Fibroblast of upper back skin (primary cell): ENCODE measurements at places on chromosomes 6 and 20.

DNA sequence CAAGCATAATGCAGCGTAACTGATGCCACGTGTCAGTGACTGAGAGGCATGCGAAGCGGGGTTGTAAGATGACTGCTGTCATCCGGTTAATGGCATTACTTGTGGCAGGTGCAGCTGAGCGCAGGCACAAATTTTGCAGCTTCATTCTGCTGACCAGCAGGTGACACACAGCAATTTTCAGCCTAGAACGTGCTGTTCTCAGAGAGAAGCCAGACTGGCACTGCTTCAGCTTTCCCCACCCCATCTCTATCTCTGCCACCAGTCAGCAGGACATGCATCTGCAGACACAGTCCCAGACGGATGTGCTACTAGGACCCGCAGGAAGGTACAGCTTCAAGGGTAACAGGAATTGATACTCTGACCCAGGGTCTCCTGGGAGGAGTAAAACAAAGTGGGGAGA is 221.8 kb downstream of the KIF16B start:
- DNase-seq, result no peak

DNA sequence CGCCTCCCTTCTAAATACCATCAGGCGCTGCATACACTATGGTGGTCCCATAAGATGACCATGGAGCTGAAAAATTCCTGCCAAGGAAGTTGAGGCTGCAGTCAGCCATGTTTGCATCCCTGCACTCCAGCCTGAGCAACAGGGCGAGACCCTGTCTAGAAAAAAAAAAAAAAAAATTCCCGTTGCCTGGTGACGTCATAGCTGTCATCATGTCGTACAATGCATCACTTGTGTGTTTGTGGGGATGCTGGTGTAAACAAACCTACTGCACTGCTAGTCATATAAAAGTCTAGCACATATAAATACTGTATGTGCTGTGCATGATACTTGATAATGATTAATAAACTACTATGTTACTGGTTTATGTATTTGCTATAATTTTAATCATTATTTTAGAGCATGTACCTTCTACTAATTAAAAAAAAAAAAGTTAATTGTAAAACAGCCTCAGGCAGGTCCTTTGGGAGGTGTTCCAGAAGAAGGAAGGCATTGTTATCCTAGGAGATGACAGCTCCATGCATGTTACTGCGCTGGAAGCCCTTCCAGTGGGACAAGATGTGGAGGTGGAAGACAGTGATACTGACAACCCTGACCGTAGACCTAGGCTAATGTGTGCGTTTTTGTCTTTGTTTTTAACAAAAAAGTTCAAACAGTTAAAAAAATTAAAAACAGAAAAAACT is 132.6 kb downstream of the BANF2 start:
- no peak for DNase-seq

DNA sequence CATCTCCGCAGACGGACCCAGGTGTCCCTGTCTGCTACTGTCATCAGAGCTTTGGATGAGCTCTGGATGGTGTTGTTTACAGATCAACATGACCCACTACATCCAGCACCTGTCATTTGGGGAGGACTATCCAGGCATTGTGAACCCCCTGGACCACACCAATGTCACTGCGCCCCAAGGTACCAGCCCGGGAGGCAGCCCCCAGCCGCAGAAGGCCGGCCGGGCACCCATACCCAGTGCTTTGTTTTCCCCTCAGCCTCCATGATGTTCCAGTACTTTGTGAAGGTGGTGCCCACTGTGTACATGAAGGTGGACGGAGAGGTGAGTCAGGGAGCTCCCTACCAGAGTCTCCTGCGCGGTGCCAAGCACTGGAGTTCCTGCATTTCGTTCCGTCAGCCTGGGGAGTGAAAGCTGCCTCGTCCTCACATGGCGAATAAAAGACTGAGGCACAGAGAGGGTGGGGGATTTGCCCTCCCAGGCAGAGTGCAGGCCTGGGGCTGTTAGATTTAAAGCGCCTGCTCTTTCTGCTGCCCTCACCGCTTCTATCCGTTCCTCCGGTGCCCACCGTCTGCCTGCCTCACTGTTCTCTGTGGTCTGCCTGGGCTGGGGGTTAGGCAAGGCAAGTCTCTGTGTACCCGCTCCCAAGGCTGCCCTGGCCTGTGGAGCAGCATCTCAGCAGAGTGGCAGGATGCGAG is 14.2 kb downstream of the ERGIC3 start:
- no peak for DNase-seq

GRCh38 chr20:2253256-2253655 is 42.5 kb upstream of the TGM3 start:
- no peak for DNase-seq

DNA sequence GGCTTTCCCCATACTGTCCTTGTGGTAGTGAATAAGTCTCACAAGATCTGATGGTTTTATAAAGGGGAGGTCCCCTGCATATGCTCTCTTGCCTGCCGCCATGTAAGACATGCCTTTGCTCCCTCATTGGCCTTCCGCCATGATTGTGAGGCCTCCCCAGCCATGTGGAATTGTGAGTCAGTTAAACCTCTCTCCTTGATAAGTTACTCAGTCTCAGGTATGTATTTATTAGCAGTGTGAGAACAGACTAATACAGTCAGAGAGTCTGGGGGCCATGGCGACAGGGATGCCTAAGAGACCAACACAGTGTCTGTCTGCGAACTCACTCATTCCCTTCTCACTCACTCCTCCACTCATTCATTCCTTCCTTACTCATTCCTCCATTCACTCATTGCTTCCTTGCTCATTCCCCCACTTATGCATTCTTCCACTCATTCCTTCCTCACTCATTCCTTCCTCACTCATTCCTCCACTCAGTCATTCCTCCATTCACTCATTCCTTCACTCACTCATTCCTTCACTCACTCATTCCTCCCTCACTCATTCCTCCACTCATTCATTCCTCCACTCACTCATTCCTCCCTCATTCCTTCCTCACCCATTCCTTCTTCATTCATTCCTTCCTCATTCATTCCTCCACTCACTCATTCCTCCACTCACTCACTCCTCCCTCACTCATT is 137.5 kb upstream of the AGPAT4 start:
- peak; percentile 64 for DNase-seq

- DNase-seq, result no peak
Measured at GRCh38 chr20:21944227-21944626, 238.8 kb downstream of the PAX1 start.

DNA sequence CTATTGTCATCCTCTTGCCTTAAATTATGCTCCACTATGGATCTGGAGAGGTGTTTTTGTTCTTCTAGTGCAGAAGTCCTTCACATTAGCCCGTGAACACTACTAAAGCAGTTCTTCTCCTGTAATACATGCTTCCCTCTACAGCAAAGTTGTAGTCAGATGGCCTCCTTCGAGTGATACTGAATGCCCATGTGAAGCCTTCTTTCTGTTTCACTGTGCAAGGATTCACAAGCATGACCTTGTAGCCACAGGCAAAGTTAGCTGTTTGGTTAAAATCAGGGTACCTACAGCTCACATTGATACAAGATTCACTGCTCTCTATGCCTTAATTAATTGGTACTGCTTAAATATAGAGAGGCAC is 47.6 kb downstream of the ARHGAP18 start:
- DNase-seq, result no peak
